T-cell (primary cell): ENCODE measurements at places on chromosomes 1 and 21.

GRCh38 chr1:156407344-156407743 is 38.3 kb downstream of the RHBG start:
- no peak for DNase-seq

- no peak for DNase-seq
These were observed 116.0 kb downstream of the ATP6V1G3 start for GRCh38 chr1:198424441-198424840.

GRCh38 chr1:35832276-35832905 is 24.6 kb downstream of the AGO4 start:
- DNase-seq, result no peak

DNA sequence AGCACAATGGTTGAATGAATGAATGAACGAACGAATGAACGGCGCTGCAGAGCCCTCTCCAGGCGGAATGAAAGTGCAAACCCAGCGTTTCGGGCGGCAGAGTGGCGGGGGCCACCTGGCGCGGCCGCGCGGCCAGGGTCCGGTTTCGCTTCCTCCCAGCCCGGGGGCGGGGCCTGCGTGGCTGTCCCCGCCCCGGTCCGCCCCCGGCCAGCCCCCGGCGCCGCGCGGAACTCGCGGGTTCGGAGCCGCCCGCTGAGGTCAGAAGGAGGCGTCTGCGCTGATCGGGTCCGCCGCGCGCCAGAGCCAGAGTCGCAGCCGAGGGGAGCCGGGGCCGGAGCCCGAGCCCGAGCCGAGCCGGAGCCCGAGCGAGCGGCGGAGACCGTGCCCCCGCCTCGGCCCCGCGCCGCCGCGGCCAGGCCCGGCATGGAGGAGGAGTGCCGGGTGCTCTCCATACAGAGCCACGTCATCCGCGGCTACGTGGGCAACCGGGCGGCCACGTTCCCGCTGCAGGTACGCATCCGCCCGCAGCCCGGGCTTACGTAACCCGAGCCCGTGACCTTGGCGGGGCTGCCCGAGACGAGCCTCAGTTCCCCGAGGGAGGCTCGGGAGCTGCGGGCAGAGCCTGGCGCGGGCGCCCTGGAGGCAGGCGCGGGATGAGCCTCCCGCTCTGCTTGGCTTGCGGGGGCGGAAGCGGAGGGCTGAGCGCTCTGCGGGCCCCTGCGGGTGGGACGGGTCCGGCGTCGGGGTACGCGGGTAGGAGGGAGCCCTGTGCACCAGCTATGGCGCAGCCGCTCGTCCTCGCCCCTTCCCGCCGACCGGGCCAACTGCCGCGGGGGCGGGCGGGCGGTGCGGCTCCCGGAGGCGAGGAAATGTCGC is at the start of gene PDXK:
Gene PDXK (plus strand): TSS at position 258 of the 876 bp plus-strand sequence. CDS start 166 bp downstream, at position 424.
- DNase-seq, result peak; percentile 69

DNA sequence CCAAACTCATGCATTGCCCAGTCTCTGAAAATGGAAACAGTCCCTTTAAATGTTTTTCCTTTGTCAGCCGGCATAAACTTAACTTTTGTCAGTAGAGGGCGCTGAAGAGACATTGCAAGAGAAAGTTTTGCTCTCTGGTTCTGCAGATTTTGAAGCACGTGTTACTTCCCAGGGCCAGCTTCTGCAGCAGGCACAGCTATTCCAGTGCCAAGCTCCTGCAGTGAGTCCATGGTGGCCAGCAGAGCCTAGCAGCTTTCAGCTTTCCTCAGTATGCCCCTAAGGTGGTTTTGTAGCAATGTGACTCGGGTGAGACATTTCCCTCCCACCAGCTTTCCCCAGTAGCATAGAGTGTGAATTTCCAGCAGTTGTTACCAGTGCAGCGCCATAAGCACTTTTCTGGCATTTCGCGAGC is 2.6 kb upstream of the IFI44L start:
- peak; percentile 27 for DNase-seq

GRCh38 chr1:162904579-162904978 is 43.6 kb upstream of the CCDC190 start:
- no peak for DNase-seq

DNA sequence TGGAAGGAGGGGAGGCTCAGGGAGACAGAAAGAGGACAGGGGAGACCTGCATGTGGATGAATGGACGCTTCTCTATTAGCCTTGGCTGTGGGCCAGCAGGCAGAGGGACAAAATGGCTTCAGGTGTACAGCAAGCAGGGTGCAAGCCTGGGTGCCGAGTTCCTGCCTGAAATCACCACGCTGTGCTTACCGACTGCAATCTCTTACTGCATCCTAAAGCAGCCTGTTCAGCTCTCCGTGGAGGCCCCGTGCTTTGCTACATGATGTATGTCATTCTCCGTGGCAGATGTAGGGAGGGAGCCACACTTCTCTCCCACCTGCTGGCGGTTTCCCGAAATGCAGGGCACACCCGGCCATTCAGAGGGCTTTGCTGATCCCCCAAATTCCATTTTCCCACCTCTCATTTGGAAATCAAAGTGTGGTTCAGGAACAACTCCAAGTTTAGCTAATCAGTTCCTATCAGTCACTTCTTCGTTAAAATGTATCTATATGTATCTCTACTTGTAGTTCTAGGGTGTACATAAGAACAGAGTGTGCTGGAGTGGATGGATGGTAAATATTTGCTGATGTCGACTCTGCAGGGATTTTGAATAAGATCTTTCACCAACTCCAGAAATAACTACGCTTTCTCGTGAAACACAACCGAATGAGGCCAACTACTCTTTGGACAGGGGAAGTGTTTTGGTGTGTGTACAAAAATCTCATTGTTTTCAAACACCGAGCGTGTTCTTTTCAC is 122.3 kb upstream of the BACE2 start:
- no peak for DNase-seq

GRCh38 chr21:43834146-43834905 is 30.7 kb upstream of the AGPAT3 start:
- no peak for DNase-seq

GRCh38 chr1:61980561-61980960 is 214.1 kb upstream of the L1TD1 start:
- no peak for DNase-seq

- DNase-seq, result no peak
These were observed 345.0 kb downstream of the DISC1 start for GRCh38 chr1:231971397-231972110.

GRCh38 chr1:35807614-35808449 is at the start of gene AGO4:
Gene AGO4, plus strand, starts transcription at chr1:35808016. Its CDS starts 401 bp downstream, at chr1:35808417.
- DNase-seq, result no peak

DNA sequence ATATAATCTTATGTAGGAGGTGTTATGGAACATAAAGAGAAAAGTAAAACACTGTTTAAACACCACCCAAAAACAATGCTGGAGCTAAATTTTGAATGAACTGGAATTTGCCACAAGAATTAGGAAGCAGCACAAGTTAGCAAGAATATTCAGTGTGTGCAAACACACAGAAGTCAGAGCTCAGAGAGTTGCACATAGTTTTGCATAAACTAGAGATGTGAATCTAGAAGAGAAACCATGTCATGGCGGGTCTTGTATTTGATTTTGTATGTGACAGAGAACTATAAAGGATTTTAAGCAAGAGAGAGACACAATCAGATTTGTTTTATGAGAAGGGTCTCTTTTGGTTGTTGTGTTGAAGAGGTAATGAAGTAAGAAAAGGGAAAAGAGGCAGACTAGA is 38.2 kb downstream of the SELENOF start:
- no peak for DNase-seq

- DNase-seq, result no peak
These were observed 12.6 kb upstream of the FMO2 start for GRCh38 chr1:171172471-171172870.

GRCh38 chr1:156118177-156118868 is 3.8 kb downstream of the LMNA start:
- no peak for DNase-seq

- DNase-seq, result no peak
These were observed 208.1 kb upstream of the VAMP3 start for GRCh38 chr1:7562729-7563605.

- DNase-seq, result no peak
These were observed at the start of gene MINDY1 for GRCh38 chr1:151006327-151007052. Gene MINDY1, minus strand, starts transcription at chr1:151006902. Its CDS starts 4,285 bp downstream, at chr1:151002617.

- peak; percentile 37 for DNase-seq
These were observed 5.6 kb upstream of the KCNA10 start for GRCh38 chr1:110524311-110525248.

DNA sequence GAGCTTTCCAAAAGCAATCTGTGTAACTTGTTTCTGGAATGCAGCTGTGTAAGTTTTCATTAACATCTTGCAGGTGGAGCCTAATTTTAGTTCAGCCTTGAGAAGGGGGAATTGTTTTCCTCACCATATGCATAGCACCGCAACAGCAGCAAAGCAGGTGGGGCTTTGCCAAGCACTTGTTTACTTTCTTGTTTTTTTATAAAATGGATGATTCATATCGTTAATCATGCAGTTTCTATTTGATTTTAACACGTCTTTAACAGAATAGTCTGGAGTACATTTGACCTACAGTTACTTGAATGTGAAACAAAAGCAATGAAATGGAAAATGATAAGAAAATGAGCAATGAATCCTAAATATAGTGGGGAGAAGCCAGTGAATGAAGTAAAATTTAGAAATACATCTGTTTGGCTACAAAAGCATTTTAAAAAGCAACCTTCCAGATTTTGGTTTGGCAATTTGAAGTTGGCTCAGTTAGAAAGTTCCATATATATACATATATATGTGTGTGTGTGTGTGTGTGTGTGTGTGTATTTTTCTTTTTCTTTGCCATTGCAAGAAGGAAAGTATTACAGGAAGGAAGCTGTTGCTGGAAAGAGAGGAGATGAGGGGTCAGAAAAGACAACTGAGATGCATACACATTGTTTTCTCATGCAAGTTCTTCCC is 119.0 kb upstream of the ADGRL2 start:
- no peak for DNase-seq

DNA sequence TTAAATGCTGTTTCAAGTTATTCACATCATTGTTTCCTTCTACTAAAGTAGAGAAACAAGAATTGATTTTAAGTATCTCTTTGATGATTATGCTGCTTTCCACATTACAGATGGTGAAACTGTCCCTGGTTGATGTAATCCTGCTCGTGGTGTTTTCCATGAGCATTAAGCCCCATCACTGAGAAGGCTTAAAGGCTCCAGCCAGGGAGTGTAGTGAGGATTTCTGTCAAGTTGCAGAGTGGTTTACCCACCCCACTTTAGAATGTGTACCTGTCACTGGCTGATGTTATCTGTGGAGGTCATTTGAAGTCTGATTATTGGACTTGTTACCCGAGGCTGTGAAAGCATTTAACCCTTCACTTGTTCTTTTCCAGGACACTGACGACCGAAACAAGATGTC is 12.9 kb downstream of the CERS2 start:
- no peak for DNase-seq

DNA sequence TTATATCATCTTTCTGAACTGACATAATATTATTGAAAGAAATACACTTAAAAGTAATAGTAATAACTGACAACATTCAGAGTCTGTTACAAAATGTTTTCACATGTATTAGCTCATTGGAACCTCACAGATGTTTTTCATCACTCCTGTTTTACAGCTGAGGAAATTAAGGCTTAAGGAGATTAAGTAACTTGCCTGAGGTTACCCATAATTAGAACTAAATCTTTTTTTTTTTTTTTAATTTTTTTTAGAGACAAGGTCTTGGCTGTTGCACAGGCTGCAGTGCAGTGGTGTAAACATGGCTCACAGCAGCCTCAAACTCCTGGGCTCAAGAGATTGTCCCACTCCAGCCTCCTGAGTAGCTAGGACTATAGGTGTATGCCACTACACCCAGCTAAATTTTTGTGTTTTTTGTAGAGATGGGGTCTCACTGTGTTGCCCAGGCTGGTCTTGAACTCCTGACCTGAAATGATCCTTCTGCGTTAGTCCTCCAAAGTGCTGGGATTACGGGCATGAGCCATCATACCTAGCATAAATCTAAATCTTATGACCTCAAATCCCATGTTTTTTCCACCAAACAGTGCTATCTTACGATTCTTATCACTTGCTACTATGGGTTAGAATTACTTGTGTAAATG is 64.7 kb upstream of the MACF1 start:
- DNase-seq, result no peak

GRCh38 chr1:86155051-86155806 is 1.3 kb downstream of the COL24A1 start:
- no peak for DNase-seq

- no peak for DNase-seq
These were observed 104.2 kb upstream of the BARHL2 start for GRCh38 chr1:90821152-90821787.

DNA sequence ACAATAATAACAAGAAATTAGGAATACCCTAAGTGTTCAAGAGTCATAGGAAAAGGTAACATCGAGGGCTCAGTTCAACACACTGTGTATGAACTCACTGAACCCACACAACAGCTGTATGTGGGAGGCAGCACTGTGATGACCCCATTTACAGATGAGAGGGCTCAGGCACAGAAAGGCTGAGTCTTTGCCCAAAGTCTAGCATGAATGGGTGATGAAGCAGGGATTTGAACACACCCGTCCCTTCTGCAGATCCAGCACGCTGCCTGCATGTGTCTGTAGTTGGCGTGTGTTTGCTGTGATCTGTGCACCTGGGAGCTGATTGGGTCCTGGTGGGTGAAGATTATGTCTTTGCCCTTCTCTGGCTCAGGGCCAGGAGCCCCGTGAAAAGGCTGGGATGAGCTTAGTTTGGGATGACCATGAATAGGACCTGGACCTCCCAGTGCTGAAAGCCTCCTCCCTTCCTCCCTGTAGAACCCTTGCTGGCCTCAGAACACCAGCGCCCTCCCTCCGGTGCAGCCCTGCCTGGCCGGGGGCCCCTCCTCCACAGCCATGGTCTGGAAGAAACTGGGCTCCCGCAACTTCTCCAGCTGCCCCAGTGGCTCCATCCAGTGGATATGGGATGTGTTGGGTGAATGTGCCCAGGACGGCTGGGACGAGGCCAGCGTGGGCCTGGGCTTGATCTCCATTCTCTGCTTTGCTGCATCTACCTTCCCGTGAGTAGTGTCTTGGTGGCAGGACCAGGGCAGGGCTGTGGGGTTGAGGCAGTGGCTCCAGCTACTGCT is 5.2 kb downstream of the SLC66A1 start:
- DNase-seq, result no peak

GRCh38 chr1:65429806-65430205 is 9.3 kb downstream of the LEPR start:
- no peak for DNase-seq

GRCh38 chr1:220367833-220368232 is 95.6 kb upstream of the RAB3GAP2 start:
- no peak for DNase-seq

GRCh38 chr1:108130794-108131193 is 69.3 kb downstream of the SLC25A24 start:
- DNase-seq, result no peak

- DNase-seq, result no peak
These were observed 1.4 kb downstream of the PEAR1 start for GRCh38 chr1:156894711-156895454.

- DNase-seq, result no peak
These were observed 86.1 kb upstream of the KIAA0040 start for GRCh38 chr1:175278734-175279116.

DNA sequence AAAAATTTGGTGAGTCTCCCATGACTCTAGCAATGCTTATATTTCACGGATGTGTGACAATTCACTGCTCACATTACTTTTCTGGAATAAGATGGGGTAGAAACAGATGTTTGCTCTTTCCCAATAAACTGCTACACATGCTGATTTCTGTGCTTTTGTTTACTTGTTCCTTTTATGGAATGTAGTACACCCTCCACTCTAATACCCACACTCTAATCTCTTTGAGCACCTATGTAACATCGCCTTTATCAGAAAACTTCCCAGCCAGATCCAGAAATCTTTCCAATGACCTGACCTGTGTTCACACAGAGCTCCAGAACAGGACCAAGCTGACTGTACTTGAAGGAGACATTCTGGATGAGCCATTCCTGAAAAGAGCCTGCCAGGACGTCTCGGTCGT is 4.2 kb downstream of the HSD3B2 start:
- DNase-seq, result no peak
